Activated CD4-positive, CD25-positive, alpha-beta regulatory T cell treated with anti-CD3 and anti-CD28 coated beads, Interleukin-2, amount 50 U/mL, for 24 hours (primary cell): ENCODE measurements at places on chromosomes 16 and 17.
A peak's percentile ranks its signal among the peaks of the same experiment; 100 is the strongest.

GRCh38 chr17:66430846-66431795 is 128.7 kb downstream of the PRKCA start:
- ATAC-seq: no peak

DNA sequence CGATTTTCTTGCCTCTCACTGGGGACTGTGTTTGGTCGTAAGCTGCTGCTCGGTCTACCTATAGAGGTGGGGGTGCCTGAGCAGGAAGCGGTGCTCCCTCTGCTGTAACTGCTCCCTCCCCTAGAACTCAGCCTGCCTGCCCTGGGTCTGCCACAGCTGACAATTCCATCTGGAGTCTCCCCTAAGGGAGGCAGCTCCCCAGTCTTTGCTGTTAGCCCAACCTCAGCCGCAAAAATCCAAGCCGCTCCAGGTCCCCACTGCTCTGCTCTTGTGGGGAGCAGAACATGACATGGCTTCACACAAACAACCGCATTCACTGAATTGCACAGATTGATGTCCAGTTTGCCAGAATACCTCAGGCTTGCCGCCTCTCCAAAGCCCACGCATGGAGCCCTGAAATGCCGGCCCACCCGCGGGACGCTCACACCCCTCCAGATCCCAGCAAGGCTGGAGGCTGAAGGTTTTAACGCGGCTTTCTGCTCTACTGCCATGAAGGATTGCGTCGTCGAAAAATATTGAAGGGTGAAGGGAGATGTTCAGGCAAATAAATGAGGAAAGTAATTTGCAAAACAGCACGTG is 221.5 kb upstream of the FOXF1 start:
- no peak for ATAC-seq

DNA sequence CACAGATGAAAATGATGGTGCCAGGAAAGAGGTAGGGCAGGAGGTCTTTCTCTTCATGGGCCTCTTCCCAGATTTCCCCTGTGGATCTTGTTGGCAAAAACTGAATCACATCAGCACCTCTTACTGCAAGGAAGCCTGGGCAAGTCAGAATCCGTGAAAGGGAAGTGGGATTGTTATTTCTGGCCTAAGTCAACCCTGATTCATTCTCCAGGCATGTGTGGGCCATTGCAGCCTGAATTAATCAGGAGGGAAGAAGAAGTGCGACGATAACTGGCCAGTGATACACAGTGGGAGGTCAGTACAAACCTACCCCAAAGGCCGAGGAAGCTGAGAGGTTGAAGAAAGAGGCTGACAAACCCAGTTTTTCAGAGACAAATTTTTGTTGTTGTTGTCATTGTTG is 17.9 kb upstream of the NSMCE1 start:
- no peak for ATAC-seq

DNA sequence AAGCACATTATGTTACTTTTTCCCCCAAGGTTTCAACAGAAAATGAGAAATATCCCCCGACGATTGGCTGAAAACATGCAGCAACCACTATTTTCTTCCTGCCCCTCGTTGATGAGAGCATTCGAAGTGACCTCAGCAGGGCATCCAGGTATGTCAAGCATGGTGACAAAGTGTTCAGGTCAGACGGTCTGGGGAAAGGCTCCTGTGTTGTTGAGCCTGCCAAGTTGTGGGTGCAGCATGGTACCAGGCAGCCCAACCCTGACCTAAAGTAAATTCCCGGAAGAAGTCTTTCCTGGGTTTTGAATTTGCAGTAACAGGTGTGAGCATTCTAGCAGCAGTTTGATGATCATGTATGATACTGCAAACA is 51.7 kb upstream of the SEC14L1 start:
- no peak for ATAC-seq

DNA sequence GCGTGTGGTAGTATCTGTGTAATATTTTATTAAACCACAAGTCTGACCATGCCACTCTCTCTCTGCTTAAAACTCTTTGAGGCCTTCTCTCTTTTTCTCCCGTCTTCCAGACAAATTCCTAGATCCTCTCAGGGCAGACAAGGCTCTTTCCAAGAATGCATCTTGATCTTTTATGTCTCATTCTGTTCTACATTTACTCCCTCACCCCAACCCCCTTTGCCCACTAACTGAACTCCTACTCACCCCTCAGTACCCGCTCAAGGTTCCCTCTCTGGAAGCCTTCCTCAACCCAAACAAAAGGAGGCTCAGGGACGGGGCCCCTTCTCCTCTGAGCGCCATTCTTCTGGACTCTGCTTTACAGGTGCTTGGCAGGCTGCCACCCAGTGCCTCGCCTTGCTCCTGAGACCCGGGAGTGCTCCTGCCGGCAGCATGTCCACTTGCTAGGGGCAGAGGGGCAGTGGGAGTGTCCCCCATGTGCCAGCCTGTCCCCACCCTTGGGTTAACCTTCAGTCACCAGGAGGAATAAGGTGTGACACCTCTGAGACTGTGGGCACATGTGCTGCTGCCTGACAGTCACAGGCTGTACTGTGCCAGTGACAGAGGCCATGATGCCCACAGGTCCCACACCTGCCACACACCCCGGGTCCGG is 9.2 kb downstream of the SLC13A2 start:
- no peak for ATAC-seq

GRCh38 chr17:76962858-76963257 is 94.7 kb downstream of the MGAT5B start:
- ATAC-seq: no peak

DNA sequence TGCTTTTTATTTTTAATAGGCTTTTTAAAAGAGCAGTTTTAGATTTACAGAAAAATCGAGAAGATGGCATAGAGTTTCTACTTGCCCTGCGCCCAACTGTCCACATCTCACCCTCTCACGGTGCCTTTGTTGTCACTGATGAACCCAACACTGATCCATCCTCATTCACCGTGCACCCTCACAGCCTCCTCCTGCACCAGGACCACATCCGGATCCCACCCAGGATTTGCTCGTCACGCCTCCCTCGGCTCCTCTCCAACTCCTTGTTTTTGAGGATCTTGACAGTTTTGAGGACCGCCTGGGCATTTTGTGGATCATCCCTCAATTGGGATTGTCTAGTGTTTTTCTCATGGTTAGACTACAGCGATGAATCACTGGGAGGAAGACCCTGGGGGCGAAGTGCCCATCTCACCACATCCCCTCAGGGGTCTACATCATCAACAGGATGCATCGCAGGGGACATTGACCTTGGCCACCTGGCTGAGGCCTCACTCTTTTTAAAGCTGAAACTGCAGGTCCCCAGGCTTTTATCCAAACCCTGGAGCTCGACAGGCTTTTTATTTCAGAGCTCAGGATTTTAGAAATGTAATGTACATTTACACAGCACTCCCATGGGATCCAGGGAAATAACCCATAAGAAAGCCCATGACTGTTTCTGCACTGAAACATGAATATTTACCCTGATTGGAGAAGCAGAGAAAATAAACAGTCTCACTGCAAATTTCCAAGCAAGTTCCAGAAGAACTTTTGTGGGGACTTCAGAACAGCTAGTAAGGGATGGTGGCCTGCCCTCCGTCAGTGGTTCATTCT is 71.8 kb upstream of the ZNF469 start:
- ATAC-seq: no peak

DNA sequence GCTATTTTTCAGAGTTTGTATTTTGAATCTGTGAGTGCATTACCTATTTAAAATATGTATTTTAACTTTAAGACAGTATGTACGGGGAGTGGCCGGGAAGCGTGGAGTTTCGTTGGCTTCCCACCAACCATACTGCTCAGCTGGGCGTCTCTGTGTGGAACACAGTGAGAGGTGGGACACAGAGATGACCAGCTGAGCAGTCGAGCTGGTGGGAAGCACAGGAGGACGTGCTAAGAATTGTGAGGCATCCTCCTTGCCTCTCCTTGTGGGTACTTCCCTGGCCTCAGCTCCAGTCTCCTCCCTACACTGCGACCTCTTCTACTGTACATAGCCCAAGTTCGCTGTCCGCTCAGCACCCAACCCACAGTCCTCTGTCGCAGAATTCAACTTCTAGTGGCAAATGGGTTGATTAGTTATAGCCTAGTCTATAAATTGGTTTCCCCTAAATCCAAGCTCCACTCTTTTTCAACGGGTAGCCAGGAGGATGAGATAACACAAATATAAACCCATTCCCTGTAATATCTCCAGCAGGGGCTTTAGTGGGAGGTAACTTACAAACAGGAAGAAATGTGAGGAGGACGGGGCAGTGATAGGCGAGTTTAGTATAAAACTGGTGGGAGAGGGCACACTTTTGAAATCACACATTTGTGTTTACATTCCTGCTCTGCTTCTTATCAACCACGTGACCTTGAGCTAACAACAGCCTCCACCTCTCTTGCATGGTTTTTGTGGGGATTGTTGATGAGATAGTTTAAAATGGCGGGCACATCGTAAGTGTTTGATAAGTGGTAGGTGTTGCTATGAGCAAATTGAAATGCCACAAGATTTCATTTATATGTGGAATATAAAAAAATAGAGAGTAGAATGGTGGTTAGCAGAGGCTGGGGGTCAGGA is 211.9 kb upstream of the HS3ST3A1 start:
- ATAC-seq: no peak

GRCh38 chr17:36901506-36901905 is 35.8 kb upstream of the LHX1 start:
- no peak for ATAC-seq

- peak; percentile 21 for ATAC-seq
Measured at GRCh38 chr16:84423416-84423837, 55.1 kb downstream of the ATP2C2 start.

DNA sequence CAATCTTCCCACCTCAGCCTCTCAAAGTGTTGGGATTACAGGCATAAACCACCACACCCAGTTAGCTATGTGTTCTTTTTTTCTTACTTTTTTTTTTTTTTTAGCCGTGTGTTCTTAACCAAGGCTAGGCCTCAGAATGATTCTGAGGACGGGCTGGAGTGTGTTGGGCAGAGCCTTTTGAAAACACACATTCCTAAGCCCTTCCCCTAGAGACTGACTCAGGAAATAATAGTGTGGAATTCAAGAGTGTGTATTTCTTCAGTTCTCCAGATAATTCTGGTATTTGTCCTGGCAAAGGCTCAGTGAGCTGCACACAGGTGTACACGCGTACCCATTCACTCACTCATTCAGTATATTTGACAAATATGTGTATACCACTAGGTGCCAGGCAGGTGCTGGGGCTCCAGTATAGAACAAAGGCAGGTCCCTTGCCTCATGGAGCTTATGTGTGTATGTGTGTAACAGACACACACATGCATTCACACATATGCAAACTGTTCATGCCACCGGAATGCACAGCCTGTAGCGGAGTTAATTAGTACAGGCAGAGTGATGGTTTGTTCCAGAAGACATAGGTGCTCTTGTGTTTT is 19.4 kb upstream of the NFATC3 start:
- ATAC-seq: no peak

DNA sequence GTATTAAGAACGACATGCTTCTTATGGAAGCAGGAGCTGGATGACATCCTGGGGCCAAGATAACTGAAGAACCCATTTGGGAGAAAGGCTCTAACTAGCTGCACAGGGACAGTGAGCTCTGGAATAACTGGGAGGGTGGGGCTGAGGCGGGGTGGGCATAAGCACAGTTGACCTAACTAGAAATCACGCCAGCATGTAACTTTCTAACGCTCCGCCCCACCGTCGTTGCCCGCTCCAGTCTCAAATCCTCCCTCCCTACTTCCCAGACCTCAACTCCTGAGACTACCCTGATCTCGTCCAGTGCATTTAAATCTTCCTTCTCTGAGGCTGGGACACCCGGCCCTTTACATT is 436 bp downstream of the PHB1 start:
- no peak for ATAC-seq

GRCh38 chr17:3688027-3688553 is 7.9 kb downstream of the P2RX5 start:
- ATAC-seq: no peak
